ENCODE measurements at places on chromosomes 6 and 20.

DNA sequence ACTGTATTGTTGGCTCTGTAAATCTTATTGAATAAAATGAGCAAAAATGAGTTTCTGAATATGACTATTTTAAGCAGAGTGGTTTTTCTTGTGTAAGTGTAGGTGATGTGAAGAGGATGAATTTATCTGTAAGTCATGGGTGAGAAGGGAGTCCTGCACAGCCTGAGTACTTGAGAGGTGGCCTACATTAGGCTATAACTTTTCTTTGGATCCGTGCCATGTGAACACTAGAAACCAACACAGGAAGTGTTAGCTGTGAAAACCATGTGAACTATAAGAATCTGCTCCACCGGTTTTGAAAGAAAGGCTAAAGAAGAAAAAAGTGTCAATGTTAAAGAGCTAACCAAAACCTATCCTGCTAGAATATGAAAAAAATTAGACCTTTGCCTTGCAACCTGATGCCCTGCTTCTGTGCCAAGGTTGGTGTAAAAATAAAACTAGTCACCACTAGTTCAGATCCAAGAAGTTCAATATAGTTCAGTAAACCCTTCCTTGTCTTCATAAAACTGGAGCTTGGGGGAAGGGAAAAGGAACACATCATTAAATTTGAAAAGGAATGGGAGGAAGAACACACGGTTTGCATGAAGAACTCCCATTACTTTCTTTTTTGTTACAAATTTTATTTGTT, 21.3 kb downstream of the PLCB1 start:
- no peak for DNase-seq

DNA sequence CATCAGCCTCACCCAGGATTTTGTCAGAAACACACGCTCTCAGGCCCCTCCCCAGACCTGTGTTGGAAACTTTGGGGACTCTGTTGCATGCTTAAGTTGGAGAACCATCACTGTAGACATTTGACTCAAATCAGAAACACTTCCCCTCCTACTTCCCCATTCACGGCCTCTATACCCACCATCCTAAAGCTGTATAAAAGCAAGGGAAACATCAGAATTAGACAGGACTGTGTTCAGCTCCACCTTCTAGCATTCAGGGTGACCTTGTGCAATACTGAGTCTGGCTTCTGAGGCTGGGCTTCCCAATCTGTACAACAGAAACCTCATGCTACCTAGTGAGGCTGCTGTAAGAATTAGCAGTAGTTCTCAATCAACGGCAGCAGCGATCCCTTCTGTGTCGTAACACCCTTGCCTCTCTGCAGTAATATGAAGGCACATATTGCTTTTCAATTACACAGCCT, 252.3 kb downstream of the LY86 start:
- DNase-seq: no peak

- DNase-seq: no peak
These were observed 15.7 kb downstream of the BPIFA1 start for GRCh38 chr20:33251496-33251895.

DNA sequence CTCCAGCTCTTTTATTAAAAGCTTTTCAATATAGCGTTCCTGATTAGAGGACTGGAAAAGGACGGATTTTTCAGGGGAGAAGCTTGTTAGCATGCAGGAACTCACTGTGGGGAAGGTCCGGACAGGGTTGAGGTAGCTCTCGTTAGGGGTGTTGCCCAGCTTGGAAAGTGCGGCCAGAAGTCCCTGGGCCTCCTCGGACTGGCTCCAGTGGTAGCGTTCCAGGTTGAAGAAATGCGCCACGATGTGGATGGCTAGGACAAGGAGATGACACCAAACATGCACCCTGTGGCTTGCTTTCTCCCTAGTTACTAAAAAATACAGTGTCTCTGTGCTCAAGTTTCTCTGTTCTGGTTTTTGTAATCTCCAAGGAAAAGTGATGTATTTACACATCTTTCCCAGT, 12.5 kb downstream of the NOX3 start:
- DNase-seq: no peak

DNA sequence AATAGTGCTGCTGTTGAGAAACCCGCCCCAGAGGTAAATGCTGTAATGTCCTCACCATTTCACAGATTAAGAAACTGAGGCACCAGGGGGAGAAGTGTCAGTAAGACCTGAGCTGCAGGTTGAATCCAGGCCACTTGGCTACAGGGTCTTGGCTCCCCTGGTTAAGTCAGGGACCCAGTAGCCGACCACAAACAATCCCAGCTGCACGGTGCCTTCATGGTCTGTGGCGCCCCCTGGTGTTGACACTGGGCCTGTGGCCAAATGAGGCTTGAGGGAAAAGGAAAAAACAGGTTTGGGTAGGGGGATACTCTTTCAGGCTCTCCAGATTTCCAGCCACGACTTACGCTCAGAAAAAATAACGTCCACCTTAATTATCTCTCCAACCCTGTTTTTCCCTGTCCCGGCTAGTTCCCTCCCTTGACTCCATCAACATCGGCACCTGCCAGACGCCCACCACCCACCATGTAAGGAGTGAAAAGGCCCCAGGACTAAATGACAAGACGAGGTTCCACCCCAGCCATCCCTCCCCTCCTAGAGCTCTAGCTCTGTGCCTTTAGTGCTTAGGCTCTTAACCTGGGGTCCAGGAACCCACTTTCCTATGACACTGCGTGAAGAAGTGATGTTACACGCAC, 47.7 kb upstream of the POLR1H start:
- no peak for DNase-seq

DNA sequence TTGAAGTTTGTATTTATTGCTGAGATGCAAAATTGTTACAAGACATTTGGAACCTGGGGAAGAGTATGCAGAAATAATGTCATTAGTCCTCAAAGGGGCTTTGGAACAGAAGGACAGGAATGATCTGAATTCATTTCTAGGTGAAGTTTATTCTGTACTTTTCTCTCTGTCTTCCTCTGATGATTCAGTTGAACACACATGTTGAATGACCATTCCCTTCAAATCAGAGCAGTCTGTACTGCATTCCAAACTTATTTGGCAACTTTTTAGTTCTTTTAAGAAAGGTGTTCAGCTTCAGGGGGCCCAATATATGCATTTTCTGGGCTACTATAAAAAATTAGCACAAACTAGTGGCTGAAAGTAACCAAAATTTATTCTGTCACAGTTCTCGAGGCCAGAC, 213.9 kb upstream of the LAMP5 start:
- DNase-seq: no peak
